AG10803 (cell line): ENCODE measurements at places on chromosomes 11 and 22.

DNA sequence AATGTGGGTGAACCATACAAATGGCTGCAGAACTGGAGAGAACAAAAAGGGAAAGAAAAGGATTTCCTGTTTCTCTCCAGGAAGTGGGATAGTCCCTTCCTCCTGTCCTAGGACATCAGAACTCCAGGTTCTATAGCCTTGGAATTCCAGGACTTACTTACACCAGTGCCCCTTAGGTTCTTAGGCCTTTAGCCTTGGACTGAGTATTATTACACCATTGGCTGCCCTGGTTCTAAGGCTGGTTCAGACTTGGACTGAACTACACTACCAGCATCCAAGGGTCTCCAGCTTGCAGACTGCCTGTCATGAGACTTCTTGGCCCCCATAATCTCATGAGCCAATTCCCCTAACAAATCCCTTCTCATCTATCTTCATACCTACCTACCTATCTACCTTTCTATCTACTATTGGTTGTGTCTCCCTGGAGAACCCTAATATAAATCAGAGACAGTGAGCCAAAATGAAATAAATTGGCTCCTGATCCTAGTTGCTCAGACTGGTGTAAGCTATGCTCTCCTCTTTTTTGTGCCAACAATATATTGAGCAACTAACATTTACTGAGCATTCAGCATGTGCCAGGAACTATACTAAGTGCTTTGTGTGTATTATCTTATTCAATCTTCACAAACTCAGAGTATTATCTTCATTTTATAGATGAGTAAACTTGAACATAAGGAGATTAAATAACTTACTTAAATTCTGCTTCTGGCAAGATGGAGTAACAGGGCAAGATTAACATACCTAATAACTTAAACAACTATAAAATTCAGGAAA is 303.7 kb downstream of the TTC28 start:
- peak; percentile 67 for DNase-seq

DNA sequence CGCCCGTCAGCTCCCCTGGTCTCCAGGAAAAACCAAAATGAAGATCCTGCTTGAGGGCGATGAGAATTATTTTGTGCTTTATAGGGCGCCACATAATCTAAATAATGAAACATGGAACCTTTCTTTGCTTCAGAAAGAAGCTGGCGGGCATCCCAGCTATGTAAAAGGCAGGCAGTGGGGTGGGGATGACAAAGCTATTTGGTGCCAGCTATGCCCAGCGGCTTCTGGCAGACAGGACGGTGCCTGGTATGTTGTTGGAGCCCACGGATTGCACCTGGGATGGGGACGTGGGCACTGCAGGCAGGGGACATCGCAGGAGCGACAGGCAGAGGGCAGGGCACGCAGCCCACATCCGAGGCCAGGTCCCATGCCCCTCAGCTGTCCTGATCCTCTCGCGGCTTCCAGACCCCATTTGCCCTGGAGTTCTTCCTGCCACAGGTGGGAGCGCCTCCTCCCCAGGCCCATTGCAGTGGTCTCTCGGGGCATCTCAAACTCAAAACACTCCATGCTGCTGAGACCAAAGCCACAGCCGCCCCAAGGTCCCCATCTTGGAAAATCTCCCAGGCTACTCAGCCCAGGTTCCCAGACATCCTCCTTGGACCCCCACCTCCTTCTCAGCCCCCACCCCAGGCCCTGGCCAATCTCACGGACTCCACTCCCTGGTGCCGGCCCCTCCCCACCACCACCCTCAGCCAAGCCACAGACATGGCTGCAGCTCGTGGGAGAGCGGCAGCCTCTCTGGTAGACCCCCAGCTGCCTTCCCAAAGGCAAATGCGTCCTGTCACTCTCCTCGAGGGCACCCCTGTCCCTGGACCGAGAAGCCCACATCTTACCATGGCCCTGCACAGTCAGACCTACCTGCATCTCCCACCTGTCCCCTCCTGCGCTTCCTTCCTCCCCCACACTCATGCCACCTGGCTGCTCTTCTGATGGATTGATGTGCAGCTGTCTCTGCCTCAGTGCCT is 45.7 kb downstream of the SHISAL1 start:
- no peak for DNase-seq

DNA sequence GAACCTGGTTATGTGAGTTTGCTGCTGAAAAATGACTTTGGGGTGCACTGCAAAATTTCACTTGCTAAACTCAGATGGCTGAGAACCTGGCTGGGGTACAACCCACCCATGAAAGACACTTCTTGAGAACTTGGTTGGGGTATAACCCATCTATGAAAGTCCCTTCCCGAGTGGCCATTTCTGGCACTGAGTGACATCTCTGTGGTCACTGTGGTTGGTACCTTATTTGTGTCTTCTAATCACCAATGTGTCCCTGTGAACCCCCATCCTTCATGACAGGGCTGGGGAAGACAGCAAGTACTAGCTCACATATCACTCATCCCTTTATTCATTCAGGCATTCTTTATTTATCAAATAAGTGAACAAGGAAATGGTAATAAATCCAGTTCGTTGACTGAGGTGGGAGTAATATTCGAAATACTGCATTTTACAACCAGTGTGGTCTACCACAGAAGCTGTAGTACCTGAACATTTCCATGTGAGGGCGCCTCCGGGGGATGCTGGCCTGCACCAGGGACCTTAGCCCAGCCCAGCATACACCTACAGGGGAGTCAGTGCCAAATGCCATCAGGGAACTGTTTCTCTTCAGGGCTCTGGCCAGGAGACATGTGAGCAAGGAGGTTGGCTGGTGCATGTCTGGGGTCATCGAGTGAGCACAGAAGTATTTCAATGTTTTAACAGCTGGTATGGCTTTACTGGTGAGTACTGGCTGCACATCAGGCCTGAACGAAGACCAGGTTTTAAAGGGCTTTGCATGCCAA is 122.1 kb downstream of the CSNK2A3 start:
- no peak for DNase-seq

DNA sequence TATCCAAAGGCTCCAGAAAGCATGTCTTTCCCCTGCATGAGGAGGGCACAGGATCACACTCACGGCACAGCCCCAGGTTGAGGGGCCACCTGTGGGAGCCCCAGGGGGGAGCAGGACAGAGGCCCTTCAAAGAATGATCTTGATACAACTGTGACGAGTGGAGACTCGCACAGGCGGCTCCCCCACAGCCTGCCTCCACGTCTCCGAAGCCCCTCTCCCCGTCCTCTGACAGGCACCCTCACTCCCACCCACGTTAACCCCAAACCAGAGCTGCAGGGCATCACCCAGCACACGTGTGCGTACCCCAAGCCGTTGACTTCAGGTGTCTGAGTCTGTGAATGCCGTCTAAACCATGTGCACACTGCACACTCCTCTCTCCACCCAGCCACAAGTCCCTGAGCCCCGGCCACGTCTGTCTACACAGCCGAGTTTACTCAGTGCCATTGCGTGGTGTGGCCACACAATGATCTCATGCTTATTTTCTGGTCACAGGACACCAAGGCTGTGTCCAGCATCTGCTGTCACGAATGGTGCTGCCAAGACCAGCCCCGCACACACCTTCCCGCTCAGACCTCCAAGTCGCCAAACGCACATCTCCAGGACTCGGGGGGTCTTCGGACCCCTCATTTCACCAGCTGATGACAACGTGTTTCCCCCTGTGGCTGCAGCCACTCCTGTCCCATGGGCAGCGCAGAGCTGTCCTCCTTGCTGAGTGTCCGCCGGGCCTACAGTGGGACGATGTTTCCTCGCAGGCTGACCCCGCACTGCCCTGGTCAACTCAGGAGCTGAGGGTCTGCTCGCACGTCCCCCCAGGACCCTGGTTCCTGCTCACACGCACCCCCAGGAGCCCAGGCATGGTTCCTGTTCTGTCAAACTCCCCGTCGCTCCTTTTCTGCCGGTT is 251.2 kb downstream of the BRD1 start:
- no peak for DNase-seq

GRCh38 chr11:46393759-46394158 is 2.2 kb upstream of the CHRM4 start:
- DNase-seq: no peak

DNA sequence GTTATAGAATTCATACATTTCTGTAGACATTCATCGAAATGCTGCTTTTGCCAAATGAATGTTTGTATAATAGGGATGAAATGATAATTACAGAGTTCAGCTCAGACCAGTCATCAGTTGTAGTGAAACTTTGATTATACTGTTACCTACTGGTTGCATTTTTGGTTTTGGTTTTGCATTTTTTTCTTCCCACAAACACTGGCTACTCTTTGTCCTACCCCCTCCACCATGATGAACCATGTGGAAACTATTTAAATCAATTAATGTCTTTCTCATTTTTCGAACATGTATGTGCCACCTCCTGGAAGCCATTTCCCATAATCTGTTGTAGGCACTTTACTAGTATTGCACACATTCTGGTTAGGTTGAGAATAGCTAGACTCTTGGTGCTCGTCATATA is 75.3 kb upstream of the MTNR1B start:
- peak; percentile 62 for DNase-seq

- DNase-seq: no peak
Measured at GRCh38 chr11:36750349-36750748, 152.3 kb upstream of the RAG2 start.

- DNase-seq: peak; percentile 66
Measured at GRCh38 chr22:44357966-44358465, 45.3 kb upstream of the SHISAL1 start.

- DNase-seq: no peak
Measured at GRCh38 chr11:2846056-2846455, 39.5 kb downstream of the CDKN1C start.

GRCh38 chr11:86220653-86221052 is 23.9 kb upstream of the EED start:
- no peak for DNase-seq

DNA sequence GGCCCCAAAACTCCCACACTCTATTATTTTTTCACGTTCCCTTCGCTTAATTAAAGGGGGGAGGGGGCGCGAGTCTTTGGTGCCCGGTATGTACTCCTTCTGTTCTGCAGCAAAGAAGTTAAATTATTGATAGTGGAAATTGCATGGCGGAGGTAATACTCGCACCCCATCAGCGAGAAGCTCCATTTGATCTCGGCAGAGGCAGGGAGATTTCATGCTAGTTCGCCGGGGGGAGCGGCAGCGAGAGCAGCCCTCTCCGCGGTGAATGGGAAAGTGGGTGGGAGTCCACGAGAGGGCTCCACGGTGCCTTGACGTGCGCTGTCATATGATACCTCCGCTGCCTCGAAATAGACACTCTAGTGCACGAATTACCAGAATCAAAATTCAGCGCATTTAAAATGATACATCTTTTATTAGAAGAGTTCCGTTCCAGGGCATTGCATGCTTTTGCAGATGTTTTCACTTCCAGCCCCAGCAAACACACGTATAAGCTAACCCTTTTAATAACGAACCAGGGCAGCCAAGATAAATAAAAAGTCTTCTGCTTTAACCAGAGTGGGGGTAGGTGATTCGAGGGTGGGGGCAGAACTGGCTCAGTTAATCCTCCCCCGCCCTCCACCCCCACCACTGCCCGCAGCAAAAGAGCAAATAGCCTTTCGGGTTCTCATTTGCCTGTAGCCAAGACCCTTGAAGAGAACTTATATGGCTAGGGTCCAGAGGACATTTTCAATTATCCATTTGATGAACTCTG is 1.3 kb upstream of the BDNF start:
- DNase-seq: peak; percentile 81

DNA sequence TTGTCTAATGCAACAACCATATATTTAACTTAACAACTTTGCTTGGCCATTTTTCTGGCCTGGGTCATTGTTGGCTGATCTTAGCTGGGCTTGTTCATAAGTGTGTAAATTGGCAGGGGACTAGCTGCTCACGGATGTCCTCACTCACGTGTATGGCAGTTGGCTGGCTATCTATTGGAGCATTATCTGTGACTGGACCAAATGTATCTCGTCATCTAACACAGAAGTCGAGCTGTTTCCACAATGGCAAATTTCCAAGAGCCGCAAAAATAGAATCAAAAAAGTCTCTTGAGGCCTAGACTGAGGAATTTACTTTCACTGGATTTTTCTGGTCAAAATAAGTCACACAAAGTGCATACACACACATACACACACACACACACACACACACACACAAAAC is 893.3 kb downstream of the FAM181B start:
- no peak for DNase-seq
